ENCODE measurements at places on chromosomes 7 and 10.

- H3K36me3 ChIP-seq: peaks cover 11% of the 10 kb centered on the region
- H3K4me1 ChIP-seq: peaks cover 49% of the 10 kb centered on the region
- peak; percentile 39 for DNase-seq
- peak overlapping the region; percentile 64 for H3K27ac ChIP-seq
- no peaks in the 10 kb centered on the region for H3K27me3 ChIP-seq
Observed at GRCh38 chr7:1033546-1034145, 10.7 kb upstream of the GPR146 start.

- peak; percentile 73 for DNase-seq
- H3K4me3 ChIP-seq: peak overlapping the region; percentile 41
- H3K27ac ChIP-seq: peak overlapping the region; percentile 78
- peaks cover 16% of the 10 kb centered on the region for H3K27me3 ChIP-seq
- peaks cover 37% of the 10 kb centered on the region for H3K4me1 ChIP-seq
Observed at GRCh38 chr10:28367929-28368484, 65.1 kb upstream of the MPP7 start.

DNA sequence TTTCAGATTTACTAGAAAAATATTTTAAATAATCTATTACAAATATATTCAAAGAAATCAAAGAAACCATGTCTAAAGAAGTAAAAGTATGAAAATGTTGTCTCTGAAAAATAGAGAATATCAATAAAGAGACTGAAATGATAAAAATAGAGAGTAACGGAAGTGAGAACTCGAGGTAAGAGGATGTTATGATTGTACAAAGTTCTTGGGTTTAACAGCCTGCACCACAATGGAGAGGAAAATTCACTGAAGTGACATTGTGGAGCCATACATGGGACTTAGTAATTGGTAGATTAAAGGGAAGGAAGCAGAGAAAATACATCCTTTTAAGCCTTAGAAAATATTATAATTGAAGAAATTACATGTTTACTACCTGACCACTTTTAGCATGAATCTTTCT is 77.9 kb downstream of the THSD7A start:
- H3K27ac ChIP-seq: no peak overlapping the region
- no peaks in the 10 kb centered on the region for H3K36me3 ChIP-seq
- no peaks in the 10 kb centered on the region for H3K27me3 ChIP-seq
- no peaks in the 10 kb centered on the region for H3K4me1 ChIP-seq

- no peaks in the 10 kb centered on the region for H3K27me3 ChIP-seq
- H3K4me1 ChIP-seq: no peaks in the 10 kb centered on the region
- no peak for DNase-seq
- no peak overlapping the region for H3K27ac ChIP-seq
- no peaks in the 10 kb centered on the region for H3K36me3 ChIP-seq
Observed at GRCh38 chr10:94224656-94225055, 138.1 kb downstream of the NOC3L start.

DNA sequence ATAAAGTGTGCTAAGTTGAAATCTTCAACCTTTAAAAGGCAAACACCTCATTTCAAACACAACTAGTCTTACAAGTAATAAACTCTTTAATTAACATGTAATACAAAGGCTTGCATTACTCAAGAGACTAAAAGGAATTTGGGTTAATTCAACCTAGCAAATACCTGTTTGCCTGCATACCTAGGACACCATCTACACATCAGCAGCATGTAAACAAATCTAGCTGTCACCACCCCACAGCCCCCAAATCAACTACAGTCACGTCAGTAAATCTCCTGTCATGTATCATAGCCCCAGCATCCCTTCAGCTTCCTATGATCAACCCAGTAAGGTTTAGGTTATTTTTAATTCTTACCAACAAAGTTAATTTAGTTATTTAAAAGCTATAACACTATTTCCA is 33.5 kb downstream of the ZNF800 start:
- peaks cover 6% of the 10 kb centered on the region for H3K4me1 ChIP-seq
- H3K27ac ChIP-seq: no peak overlapping the region
- H3K27me3 ChIP-seq: no peaks in the 10 kb centered on the region
- peaks cover 37% of the 10 kb centered on the region for H3K36me3 ChIP-seq
- DNase-seq: no peak

GRCh38 chr7:1046722-1047679 is 2.7 kb downstream of the GPR146 start:
- peaks cover 73% of the 10 kb centered on the region for H3K4me1 ChIP-seq
- peak overlapping the region; percentile 89 for H3K4me3 ChIP-seq
- H3K27me3 ChIP-seq: no peaks in the 10 kb centered on the region
- H3K27ac ChIP-seq: peak overlapping the region; percentile 44
- peak; percentile 68 for DNase-seq

DNA sequence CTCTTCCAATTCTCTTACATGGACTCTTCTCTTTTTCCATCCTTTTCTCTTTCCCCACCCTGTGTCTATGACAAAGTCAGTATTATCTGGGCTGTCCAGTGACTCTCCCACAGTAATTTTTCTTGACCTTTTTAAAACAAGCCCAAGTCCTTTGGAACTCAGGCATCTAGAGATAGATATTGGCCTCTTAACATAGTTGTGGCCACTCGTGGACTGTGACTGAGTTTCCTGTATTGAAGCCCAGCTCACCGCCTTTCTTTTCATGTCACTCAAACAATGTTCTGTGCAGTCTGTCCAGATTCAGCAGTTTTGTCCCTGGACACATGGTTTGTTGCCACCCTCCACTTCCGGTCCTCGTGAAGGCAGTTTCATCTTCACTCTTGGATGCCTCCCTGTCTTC is 110.9 kb upstream of the CDC14C start:
- H3K27ac ChIP-seq: no peak overlapping the region
- no peaks in the 10 kb centered on the region for H3K27me3 ChIP-seq
- no peaks in the 10 kb centered on the region for H3K4me1 ChIP-seq

DNA sequence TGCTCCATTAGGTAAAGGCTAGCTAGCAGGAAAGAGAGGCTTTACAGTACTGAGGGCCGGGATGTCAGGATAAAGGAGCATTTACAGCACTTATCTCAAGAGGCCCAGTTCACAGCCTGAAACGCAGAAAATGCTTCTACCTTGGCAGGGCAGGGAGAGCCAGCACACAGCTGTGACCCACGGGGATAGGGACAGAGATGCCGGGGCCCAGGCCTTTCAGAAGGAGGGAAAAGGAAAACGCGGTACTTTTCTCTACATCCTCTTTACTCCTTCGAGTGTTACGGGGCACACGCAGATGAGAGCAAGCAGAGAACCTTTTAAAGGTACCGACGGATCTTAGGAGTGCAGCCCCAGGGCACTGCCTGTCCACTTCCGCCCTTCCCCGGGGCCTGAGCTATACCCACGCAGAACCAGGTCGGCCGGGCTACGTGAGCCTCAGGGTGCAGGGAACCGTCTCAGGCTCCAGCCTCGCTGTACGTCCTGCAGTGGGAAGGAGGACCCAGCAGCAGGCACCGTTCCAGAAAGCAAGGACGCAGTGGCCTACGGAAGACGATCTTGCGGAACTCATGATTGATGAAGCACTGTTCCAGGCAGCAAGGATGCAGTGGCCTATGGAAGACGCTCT is 232.3 kb downstream of the ELFN1 start:
- peaks cover 3% of the 10 kb centered on the region for H3K36me3 ChIP-seq
- DNase-seq: no peak
- no peaks in the 10 kb centered on the region for H3K4me1 ChIP-seq
- H3K27ac ChIP-seq: no peak overlapping the region
- H3K4me3 ChIP-seq: no peak overlapping the region

DNA sequence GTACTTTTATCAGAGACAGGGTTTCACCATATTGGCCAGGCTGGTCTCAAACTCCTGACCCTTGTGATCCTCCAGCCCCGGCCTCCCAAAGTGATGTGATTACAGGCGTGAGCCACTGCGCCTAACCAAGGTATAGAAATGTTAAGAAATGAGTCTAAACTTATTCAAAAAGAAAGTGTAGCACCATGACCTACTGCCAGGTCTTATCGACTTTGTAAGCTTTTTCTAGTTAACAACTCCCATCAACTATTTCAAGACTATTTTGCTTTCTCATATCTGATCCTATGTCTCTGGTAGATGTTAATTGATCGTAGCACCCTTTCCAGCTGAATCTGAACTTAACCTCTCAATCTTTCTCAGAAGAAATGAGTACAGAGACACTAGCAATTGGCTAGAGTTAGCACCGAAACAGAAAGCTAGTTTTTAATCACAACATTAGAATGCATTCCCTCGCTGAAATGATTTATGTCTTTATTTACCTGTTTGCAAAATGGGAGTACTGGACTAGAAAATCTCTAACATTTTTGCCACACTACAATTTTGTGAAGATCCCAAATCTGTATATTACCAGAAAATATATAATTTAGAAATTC is 114.0 kb upstream of the HGF start:
- no peak for DNase-seq
- H3K4me1 ChIP-seq: no peaks in the 10 kb centered on the region
- no peaks in the 10 kb centered on the region for H3K36me3 ChIP-seq
- no peak overlapping the region for H3K4me3 ChIP-seq

All from activated CD4-positive, alpha-beta memory T cell treated with anti-CD3 and anti-CD28 coated beads, Interleukin-2, amount 10 ng/mL, durations not matched to agents 7 days and 5 days (primary cell).